ENCODE measurements at places on chromosomes 5 and 9.

- no peak for DNase-seq
Observed at GRCh38 chr5:126015235-126016181, 407.7 kb upstream of the GRAMD2B start.

DNA sequence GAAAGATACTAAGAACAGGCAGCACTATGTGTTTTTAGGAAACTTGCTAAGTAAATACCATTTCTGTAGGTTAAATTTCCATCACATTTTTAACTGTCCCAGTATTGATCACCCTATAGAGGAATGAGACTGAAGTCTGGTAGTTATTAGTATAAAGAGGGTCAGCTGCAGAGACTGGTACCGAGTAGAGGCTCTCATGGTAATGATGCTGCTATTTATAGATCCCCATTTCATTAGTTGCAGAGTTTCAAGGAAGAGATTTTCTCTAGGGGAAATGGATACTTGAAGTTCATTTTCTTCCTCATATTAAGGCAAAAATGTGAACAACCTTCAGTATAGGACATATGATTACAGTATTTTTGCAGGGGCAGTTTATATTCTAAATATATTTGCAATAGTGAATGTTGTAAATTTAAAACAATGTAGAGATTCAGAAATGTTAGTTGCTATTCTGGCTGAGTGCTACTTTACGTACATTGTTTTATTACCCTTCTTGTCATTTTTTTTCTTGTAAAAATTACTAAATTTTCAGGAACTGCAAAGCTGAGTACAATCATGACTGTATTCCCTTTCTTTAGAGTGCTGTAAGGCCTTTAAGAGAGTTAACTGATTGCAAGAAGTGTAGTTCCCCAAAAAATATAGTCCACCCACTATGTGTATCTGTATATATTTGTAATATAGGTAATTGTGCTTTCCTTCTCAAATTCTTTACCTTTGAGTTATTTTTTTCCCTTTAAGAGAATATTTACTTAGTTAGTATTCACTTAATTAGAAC lies 14.7 kb downstream of the PBX3 start:
- DNase-seq = no peak

DNA sequence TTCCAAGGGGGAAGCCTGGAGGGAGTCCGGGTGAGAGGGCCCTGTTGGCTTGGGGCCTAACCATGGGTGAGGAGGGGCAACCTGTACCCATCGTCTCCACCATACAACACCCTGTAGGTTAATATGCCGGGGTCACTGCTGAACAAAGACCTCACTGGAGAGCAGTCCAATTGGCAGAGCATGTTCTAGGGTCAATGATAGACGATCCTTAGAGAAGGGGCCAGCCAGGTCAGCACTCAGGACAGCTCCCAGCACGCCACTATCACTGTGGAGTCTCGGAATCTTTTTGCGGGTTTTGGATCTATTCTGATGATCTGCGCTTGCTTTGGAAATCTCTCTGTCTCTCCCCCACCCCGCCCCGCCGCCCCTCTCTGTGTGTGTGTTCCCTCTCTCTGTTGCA lies 218.4 kb upstream of the MVB12B start:
- DNase-seq = no peak

DNA sequence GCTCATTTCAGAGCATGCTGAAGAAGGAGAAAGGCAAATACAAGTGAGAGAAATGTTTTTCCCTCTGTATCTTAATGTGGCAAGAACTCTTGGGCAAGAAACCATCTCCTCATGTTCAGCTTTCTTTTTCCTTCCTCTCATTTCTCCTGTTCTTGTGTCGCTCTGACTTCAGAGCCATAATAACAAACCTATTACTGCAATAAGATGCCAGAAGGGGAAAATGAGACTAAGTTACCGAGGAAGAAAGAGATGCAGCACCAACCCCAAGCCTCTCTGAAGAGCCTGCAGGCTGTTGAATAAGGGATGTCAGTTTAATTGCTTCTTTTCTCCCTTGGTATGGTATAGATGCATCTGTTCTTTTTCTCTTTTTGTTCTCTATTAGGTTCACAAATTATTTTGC lies 170.1 kb upstream of the GLRA1 start:
- DNase-seq = no peak

DNA sequence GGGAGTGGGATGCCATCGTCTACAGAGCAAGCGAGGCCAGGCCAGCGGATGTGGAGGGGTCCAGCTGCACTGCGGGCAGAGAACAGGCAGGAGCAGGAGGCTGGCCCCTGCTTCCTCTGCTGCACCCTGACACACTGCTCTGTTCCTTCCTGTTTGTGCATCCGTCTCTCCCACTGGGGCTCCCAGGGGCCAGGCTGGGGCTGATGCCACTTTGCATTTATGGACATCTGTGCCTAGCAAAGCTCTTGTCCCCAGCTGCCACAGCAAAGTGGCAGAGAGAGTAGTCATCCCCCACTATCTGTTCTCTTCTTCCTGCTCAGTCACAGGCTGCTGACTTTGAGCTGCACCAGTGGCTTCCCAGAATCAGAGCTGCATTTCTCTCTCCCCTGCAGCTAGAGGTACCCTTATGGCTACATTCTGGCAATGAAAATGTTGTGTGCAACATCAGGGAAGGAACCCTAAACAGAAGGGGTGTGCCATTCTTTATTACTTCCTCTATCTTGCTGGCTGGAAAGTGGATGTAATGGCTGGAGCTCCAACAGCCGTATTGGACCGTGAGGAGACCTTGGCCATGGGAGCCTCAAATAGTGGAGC lies 4.2 kb upstream of the NINJ1 start:
- DNase-seq = no peak

DNA sequence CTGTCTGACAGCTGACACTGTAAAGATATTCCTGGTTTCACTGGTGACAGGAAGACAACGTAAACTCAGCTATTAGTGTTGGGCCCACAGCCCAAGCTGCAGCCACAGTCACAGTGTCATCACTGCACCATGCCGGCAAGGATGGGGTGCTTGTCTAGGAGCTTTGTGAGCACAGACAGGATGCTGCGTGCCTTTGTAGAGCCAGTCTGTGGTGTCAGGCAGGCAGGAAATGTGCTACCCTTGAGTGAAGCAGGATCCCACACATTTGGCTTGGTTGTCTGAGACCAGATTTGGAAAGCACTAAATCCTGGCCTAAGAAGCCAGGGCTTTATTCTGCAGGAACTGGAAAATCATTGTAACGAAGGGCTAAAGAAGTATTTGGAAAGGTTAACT lies 121.6 kb upstream of the ADAMTS16 start:
- no peak for DNase-seq

GRCh38 chr9:29775491-29775890 lies 2202.2 kb upstream of the C9orf72 start:
- DNase-seq = no peak

- no peak for DNase-seq
Observed at GRCh38 chr5:180688330-180689070, 39.1 kb upstream of the FLT4 start.

DNA sequence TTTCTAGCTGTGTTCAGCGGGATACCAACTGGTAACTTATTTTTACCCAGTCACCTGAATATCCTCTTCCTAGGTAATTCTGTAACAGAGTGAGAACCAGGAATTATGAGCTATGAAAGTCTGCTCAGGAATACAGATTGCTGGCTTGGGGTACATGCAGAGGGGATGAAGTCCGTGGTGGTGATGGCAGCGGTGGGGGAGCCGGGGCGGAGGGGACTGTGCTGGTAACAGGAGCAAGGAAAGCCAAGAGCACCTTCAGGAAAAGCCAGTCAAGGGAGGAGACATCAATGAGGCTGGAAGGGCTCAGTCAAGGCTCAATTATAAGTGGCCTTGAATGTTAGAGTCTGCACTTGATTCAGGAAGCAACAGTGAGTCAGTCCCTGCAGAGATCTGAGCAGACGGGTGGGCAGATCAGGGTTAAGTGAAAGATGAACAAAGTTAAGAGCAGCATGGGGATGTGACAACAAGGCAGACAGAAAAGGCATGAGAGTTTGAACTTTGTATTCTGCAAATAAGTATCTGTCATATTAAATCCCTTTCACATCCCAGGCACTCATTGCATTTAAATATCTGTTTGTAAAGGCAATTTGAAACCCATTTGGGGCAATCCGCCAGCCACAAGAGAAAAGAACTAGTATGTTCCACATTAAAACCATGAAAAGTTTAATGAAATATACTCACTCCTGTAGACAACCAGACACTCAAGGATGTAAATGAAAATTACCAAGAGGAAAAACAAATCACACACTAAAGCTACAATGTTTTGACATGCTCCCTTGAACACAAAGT lies 101.2 kb downstream of the TTC39B start:
- no peak for DNase-seq

GRCh38 chr9:78521680-78522079 lies 224.8 kb downstream of the PSAT1 start:
- DNase-seq = no peak

- DNase-seq = no peak
Observed at GRCh38 chr5:150270541-150271295, 18.9 kb downstream of the CAMK2A start.

DNA sequence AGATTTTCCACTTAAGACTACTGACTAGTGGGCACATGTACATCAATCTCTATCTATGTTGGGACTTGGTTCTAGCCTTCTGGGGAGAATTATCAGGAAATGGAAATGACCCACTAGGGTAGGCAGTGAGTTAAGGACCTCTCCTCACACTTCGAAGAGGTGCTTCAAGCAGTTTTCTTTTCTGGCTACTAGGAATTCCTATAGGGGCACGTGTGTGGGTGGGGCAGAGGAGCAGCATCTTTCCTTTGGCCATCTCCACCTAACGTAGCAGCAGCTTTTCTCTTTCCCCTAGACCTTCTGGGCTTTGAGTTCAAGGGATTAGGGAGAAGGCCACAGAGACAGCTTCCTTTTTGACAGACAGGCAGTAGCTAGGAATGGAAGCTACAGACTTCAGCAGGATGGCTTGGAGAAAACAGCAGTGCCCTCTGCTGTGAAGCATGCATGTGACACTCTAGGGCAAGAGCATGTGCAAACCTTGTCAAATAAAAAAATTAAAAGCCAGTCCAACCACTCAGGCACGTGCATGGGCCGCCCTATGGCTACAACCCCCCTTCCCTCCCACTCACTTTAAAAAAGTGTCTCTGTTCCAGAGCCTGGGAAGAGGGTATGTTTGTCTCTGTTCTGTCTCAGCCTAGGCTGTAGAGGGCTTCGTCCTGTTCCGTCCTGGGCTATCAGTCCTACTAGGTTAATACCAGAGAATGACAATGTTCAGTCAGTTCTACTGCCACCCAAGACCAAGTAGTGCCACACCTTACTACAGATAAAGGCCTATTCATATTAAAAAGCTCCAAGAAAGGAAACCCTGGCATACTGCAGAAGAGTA lies 8.7 kb upstream of the GFRA3 start:
- no peak for DNase-seq

- peak; percentile 10 for DNase-seq
Observed at GRCh38 chr9:12640016-12640587, 53.1 kb upstream of the TYRP1 start.

DNA sequence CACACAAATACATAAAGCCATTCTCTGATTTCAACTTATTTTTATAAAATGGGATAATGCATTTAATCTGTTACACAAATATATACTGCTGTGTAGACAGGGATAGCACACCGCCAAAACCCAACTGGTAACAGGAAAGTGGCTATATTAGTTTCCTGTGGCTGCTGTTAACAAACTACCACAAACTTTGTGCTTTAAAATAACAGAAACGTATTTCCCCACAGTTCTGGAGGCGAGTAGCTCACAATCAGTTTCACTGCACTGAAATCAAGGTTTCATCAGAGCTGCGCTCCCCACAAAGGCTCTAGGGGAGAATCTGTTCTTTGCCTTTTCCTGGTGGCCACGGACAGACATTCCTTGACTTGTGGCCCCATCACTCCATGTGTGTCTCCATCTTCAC lies 94.0 kb downstream of the MLLT3 start:
- no peak for DNase-seq

GRCh38 chr9:94713436-94714215 lies 12.9 kb upstream of the AOPEP start:
- no peak for DNase-seq

DNA sequence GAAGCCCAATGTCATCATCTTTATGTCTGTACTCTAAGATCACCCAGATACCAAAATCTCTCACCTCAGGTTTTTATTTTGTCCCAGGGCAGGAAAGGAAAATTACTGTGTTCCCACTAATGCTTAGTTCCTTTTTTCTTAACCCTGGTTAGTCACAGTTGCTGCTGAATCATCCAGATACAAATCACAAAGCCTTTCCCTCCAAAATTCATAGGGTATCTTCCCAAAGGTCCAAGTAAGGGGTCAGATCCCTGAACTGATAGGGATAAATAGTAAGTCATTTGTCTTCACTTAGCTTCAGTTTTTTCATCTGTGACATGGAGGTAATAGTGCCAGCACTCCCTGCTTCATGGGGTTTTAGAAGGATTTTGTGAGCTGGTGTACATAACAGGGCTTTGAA lies 2.2 kb downstream of the PLCXD3 start:
- no peak for DNase-seq

GRCh38 chr9:128192601-128193371 lies 1.4 kb upstream of the CIZ1 start:
- DNase-seq = peak; percentile 21

- DNase-seq = no peak
Observed at GRCh38 chr5:130568791-130569190, 596.3 kb downstream of the HINT1 start.

DNA sequence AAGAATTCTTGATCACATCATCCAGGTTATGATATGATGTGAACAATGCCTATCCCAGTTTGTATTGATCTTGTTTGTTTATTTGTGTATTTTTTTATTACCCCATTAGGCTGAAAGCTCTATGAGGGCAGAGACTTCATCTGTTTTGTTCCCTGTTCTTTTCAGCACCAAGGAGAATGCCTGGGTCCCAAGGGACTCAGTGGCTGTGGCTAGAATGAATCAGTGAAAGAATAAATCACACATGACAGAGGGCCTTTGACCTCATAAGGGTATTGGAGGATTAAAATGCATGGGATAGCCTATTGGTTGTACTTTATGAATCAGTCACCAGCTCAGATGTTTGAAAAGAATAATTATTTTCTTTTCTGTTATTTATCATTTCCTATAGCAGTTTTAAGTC lies 292.2 kb downstream of the GAS1 start:
- no peak for DNase-seq

DNA sequence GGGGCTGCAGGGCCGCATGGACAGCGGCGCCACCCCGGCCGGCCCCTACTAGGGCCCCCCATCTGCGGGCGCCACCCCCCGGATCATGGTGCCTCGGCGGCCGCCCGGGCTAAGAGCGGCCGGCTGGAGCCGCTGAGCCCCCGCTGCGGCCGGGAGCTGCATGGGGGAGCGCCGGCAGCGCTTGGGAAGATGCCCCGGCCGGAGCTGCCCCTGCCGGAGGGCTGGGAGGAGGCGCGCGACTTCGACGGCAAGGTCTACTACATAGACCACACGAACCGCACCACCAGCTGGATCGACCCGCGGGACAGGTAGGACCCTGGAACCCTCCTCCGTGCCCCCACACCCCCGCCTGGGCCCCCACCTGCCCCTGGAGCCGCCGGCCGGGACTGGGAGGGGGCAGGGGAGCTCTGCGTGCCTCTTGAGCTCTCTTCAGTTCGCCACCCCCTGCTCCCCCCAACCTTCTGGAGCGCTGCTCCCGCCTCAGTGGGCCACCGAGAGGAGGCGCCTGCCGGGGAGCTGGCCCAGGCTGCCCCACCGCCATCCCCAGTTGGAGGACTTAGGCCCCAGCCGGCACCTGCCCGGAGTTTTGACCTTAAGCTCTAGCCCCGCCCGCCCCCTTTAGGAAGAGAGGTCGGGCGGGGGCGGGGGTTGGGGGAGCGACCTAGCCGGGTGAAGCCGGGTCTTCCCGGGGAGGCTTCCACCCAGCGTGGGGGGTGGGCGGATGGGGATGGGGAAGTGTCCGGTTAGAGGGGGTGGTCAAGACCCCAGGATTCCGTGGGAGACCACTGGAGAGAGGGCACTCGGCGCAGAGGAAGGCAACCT lies 730 bp downstream of the WWC1 start:
- DNase-seq = no peak

- no peak for DNase-seq
Observed at GRCh38 chr5:2901511-2901910, 150.0 kb upstream of the IRX2 start.
